Thymus (tissue), 14 donors: ENCODE measurements at places on chromosomes 16 and 17.

GRCh38 chr17:82095777-82096708 is 2.0 kb downstream of the FASN start:
- no peak for DNase-seq

DNA sequence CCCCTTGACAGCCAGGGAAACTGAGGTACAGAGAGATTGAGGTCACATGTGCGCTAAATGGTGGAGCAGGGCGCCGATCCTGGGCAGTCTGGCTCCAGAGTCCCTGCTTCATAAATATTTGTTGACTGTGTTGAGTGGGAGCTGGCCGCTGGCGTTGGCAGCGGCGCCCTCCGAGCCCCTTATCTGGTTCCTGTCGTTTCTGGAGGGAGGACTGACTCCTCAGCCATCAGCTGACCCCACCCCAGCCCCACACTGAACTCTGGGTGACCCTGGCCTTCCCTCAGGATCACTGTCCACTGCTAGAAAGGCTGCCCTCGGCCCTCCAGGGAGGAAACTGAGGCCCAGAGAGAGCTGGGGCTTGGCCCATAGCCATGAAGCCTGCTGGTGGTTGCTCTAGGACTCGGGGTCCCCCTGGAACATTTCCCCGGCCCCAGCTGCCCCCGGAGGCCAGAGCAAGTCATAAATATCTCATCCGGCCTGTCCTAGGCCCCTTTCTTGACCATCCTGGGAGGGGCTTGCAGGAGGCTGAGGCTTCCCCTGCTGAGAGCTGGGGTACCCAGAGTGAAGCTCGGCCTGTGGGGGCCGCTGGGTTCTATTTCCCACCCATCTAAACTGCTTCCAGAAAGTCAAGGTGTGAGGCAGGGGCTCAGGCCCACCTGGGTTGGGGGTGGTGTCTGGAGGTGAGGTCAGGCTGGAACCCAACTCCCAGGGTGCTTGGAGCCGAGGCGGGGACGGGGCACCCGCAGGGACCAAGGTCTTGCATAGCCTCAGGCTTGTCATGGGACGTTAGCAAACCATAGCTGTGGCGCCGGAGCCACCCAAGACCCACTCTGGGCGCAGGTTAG is 51.7 kb upstream of the GSE1 start:
- no peak for DNase-seq

DNA sequence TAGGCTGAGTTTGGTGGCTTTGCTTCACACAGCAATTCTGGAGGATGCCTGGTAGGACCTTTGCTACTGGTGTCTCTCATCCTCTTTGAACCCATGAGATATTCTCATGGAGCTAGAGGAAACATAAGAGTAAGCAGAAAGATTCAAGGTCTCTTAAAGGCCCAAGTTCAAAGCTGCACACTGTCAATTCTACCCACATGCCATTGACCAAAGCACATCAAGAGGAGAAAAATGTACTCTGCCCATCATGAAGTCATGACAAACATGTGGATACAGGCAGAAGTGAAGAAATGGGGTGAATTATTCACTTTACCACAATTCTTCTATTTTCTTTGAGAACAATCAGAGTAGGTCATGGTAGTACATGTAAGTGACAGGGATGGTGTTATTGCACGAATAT is 13.1 kb downstream of the SKA2 start:
- DNase-seq = no peak

GRCh38 chr16:75497558-75497957 is 2.3 kb upstream of the CHST6 start:
- no peak for DNase-seq

GRCh38 chr16:73725156-73725555 is 571.5 kb upstream of the PSMD7 start:
- no peak for DNase-seq

DNA sequence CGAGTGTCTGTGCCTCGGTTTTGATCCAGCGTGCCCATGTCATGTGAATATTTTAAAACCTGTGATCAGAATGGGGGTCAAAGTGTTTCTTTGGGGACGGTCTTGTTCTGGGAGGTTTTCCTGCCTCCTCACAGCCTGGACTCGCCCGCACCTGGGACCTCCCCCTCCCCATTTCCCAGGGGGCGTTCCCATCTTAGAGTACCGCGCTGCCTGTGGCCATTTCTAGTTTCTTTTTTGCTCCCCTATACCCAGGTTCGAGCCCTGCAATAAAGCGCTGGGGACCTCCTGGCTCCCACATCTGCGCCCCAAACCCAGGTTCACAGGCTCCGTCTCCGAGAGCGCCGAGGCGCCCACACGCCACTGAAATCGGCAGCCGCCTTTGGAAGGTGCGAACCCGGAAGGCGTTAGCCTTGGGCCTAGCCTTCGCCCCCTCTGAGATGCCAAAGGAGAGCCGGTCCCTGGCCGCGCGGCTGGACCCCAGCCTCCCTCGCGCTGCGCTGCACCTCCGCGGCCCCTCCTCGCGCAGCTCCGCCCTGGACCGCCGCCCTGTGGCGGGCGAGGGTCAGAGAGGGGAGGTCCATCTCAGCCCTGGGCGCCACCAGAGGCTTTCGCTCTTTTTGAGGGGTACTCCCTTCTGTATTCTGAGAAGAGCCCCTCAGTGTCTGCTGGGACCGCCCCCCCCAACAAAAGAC is 1.7 kb downstream of the KCNJ12 start:
- no peak for DNase-seq

DNA sequence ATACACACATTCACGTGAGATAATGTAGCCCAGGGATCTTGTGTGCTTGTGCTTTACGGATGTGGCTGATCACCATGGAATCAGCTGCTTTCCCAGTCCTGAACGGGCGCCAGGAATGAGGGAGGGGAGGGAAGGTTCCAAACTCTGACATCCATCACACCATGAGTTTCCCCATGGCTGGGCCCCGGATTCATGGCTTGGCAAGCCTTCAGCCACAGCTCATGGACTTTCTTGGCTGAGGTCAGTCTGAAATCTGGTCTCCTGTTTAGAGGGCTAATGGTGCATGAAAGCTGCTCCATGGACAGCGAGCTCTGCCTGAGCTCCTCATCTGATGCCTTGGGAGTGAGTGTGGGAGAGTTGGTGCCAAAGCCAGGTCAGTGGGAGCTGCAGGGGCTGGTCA is 767.6 kb upstream of the EEF2KMT start:
- no peak for DNase-seq

DNA sequence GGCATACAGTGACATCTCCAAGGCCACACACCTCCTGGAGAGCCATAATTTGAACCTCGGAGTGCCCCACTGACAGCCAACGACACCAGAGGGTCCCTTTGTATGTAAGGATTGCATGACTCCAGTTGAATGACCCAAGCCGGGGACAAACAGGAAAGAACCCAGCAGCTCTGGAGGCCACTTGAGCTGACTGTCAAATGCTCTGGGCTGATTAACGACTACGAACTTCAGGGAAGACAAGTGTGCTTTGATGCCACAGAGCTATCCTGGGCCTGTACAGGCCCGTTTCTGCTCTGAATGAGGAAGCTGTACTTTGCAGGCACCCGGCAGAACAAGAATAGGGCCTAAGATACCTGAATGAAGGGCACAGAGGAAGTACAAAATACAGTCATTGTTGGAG is 404.6 kb downstream of the SLC39A11 start:
- DNase-seq = no peak

GRCh38 chr16:84827131-84827574 is 7.4 kb downstream of the CRISPLD2 start:
- DNase-seq = no peak

DNA sequence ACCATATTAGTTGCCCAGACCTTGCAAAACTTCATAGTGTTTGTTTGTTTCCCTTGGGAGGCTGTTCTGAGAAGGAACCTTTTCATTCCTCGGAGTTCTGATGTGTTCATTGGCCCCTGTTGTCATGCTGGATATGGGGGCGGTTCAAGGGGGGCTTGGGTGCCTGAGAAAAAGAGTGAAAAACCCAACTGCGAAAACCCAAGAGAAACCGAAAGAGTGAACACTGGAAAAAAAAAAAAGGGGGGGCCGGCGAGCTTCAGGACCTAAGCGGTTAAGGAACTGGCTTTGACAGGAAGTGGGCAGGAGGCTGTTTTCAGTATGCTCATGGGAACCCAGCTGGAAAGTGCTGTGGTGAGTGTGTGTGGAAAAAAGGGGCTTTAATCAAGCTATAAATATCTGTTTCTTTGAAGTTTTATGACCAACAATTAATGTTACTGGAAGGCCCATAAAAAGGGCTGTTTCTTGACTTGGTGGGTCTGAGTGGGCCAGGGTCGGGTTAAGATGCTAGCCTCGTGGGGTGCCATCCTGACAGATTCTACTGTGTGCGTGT is 510.7 kb downstream of the MAF start:
- DNase-seq = no peak

DNA sequence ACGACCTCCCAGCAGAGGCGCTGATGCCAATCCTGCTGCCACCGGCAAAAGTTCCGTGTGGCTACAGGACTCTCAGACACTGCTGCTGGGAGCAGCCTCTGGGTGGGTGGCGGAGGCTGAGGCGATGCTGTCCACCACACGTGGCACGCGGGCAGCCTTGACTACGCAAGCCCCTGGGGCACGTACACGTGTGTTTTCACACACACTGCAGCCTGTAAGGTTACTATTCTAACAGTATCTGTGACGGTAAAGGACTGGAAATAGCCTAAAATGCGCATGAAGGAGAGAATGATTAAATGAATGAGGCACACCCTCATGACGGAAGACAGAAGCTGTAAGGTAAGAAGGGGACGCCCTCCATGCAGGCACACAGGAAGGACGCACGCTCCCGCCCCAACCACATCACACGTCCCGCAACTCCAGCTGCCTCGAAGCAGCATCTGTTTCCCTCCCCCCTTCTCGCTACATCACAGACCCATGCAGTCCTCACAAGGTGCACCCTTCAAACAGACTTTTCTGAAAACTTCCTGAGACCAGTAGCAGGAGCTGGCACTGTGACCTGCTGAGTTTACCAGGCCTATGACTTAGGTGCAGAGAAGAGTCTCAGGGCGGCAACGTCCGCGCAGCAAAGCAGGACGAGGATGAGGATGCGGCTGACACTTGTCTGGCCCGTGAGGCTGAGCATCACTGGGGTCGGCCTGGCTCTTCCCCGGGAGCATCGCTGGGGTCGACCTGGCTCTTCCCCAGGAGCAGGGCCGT is 28.7 kb upstream of the FASN start:
- DNase-seq = peak; percentile 94

DNA sequence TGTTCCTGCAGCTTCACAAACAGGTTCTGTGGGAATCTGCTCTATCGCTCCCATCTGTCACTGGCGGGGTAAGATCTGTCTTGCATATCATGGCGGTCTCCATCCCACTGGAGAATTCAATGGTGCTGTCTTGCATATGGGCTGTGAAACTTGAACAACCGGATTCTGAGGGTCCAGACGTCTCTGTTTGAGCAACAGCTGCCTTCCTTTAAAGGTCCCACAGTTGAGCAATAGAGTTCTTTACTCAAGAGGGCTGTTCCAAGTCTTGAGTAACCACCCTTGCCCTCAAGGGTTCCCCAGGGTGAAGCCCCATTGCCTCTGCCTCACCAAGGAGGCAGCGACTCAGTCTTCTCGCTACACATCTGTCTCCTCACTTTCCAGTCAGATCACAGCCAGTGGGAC is 50.8 kb downstream of the ZFHX3 start:
- no peak for DNase-seq

DNA sequence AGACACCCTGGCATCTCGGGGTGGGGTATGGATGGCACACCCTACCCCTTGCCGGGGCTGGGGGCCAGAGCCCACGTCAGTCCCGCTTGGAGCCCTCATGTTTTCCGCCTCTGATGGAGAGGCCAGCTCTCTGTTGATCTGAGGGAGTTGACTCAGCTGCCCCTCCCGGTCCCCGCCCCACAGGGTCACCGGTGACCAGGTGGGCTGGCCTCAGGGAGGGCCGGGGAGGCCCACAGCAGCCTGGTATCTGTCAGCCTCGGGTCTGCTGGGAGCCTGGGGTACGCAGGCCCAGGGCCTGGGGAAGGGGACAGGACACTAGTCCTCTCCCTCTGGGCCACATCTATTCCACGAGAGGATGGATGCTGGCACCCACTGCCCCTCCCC is 109.5 kb upstream of the CIBAR2 start:
- DNase-seq = no peak

DNA sequence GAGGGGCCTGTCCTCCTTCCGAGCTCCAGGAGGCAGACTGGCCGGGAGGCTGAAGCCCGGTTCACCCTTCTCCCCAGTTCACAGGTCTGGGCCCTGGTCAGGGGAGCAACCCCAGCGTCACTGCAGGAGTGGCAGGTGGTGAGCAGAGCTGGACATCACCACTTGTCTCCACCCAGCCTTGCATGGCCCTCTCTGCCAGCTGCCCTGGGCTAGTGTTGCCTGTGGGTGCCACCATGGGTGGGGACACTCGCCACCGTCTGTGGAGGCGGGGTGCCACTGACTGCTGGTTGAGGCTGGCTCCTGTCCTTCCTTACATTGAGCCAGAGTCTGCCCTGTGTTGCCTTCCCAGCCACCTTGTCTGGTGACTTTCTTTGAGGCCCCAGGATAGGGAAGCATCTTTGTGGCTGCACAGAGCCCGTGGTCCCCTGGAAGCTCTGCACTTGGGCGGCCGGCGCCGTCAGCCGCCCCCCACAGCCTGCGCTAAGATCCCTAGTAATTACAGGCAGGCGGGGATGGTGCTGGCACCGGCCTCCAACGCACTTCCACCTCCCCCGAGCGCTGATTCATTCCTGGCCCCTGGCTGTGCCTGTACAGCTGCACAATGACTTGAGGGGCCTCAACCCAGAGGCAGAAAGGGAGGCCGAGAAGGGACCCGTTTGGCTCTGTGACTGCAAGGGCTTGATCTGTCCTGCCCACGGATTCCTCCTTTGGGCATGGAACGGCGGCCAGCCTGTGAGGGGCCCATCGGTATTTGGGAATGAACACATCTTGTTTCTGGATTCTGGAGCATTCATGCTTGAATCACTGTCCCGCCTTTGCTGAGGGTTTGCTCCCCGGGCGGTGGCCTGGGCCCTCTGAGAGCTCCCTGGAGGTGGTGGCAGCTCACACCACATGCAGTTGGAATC is 5.2 kb downstream of the BAIAP2 start:
- no peak for DNase-seq

DNA sequence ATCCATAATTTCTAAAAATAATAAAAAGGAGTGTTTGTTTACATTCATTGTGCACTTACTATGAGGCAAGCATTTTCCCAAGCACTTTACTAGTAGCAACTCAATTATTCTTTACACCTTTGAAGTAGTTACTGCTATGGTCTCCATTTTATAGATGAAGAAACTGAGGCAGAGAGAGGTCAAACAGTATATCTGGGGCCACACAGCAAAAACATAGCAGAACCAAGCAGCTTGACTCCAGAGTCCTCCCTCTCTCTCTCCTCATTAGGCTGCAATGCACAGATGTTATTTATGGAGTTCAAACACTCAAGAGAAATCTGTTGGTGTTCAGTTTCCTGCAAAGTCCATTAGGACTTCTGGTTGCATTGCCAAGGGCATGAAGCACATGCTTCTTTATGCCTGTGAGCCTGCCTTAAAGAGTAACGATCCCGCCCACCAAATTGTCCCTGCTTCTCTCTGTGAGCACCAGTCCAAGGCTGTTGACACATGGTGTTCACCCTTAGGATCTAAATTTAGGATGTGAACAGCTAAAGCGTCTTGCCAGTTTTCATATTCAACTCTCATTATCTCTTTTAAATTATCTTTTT is 44.0 kb downstream of the GPRC5B start:
- DNase-seq = no peak

- no peak for DNase-seq
Observed at GRCh38 chr16:89705006-89705405, 3.5 kb upstream of the SPATA2L start.

- DNase-seq = peak; percentile 33
Observed at GRCh38 chr16:53131363-53132071, 76.7 kb downstream of the CHD9 start.
